ENCODE measurements at places on chromosomes 3 and 15.

- DNase-seq, result no peak
Measured at GRCh38 chr3:72161881-72162595, 377.1 kb upstream of the PROK2 start.

DNA sequence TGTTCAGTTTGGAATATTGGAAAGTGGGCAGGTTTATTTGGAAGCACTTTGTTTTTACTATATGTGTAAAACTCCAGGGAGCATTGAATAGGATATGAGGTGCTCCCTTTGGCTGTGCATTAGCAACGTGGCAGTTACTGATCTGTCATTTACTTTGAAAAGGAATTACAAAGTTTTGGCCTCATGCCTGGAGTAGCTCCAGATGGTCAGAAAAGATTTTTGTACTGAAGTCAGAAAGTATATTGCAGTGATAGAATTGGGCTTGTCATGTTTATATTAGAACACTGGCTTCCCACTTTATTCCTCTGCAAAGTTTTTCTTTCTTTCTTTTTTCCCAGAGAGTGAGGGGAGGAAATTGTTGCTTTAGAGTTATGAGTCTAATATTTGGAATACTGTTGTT lies 26.1 kb downstream of the FNDC3B start:
- DNase-seq, result no peak

- DNase-seq, result no peak
Measured at GRCh38 chr15:73298522-73299245, 70.1 kb downstream of the HCN4 start.

GRCh38 chr3:178112134-178112533 lies 424.1 kb upstream of the KCNMB2 start:
- no peak for DNase-seq

DNA sequence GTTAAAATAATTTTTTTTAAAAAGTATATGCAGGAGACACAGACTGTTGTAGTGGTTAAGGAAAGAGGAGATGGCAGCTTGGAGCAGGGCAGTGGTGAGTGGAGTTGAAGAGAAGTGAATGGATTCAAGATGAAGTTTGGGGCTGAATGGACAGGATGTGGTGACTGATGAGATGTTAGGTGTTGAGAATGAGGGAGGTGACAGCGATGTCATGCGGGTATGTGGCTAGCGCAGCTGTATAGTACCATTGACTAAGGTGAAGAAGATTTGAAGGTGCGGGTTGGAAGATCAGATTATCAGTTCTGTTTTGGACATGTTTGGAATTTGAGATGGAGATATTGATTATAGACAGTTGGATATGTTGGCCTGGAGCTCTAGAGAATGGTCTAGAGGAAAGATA lies 20.1 kb downstream of the FBXO22 start:
- DNase-seq, result no peak

- DNase-seq, result no peak
Measured at GRCh38 chr3:31364711-31365110, 168.0 kb upstream of the STT3B start.

- DNase-seq, result no peak
Measured at GRCh38 chr3:120129718-120130513, 35.7 kb upstream of the GSK3B start.

DNA sequence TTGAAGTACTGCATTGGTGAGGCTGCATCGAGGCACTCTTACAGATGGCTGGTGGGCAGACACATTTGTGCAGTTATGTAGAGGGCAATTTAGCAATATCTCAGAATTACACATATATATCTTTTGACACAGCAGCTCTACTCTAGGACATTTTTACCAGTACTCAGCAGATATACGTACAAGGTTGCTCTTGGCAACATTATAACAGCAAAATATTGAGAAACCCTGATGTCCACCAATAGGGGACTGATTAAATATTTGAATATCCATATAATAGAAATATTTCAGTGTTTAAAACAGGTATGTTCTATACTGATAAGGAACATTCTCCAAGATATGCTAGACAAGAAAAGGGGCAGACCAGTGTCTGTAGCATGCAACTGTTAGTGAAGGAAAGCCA lies 7.9 kb upstream of the FBXO22 start:
- no peak for DNase-seq

DNA sequence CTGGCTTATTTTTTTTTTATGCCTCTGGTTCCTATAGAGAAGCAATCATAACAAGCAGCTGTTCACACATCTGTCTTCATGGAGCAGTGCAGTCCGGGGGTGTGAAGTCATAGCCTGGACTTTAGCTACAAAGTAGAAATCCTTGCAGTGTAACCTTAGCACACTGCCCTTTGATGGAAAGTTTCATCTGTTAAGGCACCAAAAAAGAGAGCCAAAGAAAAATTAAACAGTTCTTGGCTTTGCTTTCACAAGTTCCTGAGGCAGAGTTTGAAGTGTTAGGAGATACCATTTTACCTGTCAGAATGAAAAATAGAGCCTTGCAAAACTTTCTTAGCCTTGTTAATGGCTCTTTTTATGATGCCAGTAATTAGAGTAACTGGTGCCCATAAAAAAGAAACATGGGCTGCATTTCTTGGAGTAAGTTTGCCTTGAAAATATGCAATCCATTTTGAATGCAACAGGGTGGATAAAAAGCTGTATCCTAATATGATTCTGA lies 84.1 kb downstream of the PIK3R4 start:
- DNase-seq, result no peak

DNA sequence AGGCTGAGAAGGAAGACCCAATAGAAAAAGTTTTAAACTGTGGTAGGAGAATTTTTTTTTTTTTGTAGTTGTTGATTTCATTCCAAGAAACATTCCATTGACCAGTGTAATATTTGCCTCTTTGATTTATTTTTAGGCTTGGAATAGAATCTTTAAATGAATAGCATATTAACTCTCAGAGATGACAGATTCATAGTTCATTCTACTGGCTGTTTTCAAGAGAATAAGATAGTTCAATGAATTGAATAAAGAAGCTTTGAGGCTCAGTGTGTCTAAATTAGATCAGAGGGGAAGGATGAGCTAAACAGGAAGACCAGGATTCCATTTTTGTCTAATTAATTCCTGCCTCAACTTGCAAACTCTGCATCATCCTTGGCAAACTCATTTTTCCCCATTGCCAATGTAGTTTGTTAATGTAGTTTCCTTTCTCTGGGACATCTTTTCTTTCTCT lies 98.4 kb downstream of the NAALADL2 start:
- no peak for DNase-seq

GRCh38 chr15:76964157-76964556 lies 30.8 kb upstream of the PSTPIP1 start:
- DNase-seq, result no peak

DNA sequence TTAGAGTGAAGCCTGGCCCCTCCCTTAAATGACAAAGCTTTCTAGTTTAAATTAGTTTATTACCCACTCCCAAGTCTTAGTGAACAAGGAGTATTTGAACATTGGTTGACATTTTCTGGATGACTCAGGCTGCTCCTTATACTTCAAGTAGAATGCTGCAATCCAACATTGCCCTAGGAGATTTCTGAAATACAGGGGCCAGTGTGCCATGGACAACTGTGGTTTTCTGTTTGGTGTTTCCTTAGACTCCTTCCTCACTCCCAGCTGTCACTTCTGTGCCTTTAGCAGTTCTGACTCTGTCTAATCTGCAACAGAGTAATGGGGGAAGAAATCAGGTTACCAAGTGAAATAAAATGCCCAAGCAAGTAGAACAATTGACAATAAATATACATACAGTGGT lies 116.1 kb upstream of the P2RY1 start:
- DNase-seq, result no peak

- DNase-seq, result no peak
Measured at GRCh38 chr3:13023971-13024764, 49.1 kb downstream of the IQSEC1 start.

DNA sequence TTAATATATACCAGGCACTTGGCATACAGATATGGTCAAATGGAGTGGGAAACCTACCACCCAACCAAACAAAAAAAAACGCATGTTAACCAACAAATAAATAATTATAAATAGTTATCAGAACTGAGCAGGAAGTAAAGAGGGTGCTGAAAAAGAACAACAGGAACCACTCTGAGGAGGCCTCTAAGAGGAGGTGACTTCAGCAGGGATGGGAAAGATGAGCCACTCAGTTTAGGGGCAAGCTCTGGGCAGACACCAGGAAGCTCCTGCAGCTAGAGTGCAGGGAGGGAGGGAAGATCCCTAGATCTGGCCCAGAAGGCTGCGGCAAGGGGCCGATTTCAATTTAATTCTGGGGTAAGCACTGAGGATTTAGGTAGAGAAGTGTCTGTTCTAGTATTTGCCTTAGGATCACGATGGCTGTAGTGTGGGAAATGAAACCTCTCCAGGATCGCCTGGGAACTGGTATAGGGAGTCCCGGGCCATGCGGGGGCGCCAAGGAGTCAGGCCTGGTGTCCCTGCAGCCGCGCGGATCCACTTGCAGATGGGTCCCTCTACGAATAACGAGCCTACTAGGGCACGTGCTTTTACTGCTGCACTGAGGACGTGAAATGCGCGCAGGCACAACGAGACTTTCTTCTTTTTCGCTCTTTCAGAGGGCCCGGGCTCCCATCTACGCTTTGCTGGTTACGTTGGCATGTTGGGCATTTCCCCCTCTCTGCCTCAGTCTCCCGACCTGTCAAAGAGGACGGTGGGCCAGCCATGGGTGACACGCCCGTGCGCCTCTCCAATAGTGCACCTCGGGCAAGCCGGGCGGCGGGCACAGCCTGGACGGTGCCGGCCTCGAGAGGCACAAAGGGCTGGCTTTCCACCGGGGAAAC lies 1.5 kb upstream of the LIMD1 start:
- peak; percentile 76 for DNase-seq

GRCh38 chr3:39052583-39052982 lies 767 bp downstream of the WDR48 start:
- DNase-seq, result peak; percentile 32

DNA sequence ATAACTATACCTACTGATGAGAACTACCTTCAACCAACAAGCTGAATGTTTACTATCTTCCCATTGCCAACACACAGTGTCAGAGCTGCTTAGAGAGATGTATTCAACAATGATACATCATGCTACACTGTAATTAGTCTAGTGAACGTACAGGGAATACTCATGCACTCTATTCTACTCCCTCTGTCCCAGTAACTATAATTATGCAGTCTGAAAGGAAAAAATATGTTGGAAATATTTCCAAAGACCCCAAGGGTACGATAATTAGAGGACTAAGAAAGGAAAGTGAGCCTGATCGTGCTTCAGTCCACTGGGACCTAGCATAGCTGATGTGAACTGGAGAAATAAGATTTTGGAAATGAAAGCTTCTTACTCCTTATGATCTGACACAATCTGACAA lies 36.9 kb upstream of the FSIP1 start:
- DNase-seq, result no peak

DNA sequence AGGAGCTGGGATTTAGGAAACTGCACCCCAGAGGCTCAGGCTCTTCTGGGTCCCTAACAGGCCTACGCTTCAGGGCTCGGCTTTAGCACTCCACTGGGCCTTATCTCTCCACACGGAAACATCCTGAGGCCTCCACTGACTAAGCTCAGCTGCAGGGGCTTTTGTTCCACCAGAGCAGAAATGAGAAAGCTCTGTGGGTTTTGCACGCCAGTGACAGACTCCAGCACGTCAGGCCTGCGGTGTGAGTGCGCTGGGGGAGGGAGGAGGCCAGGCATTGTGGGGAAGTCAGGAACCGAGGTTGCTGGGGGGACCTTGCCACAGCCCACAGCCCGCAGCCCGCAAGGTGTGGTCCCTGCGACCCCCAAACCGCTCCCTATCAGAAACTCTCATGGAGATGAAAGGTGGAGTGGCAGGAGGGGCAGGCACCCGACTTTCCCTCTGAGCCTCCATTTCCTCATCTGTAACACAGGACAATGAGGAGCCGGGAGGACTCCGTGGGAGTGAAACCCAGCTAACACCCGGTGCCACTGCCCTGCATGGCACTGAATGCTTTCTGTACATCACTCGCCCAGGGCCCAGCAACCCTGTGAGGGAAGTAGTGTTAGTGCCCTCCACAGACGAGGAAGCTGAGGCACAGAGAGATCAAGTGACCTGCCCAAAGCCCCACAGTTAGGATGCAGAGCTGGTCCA lies 106.5 kb downstream of the TPRA1 start:
- DNase-seq, result peak; percentile 79

DNA sequence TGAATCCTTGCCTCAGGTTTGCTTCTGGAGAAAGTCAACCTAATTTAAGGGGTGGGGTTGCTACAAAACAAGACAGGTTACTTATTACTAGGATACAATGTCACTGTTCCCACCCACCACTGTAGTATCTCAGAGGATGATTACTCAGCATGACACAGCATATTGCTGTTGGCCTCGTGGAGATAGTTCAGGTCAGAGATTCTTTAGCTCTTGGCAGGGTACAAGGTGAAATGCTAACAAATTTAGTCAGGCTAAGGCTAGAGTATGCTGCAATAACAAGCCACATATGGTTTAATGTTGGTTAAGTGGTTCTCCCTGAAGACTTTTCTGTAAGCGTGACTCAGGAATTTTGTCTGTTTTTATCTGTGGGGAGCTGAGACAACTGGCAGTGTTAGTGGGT lies 161.8 kb downstream of the EDEM1 start:
- no peak for DNase-seq

DNA sequence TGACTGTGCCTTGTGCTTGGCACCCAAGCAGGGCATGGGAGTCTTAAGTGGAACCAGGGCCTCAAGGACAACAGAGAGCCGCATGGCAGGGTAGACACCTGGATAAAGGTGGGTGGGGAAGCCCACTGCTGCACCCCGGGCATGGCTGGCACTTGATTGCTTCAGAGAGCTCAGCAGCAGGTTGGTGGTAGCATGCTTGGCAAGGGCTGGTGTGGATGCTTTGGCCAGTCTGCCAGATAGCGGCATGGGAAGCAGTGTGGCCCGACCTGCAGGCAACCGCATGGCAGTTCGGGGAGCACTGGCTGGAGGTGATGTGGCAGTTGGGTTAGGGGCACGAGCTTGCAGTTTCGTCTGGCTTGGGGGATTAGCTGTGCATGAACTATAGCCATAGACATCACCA lies 2.5 kb downstream of the CCDC71 start:
- no peak for DNase-seq

DNA sequence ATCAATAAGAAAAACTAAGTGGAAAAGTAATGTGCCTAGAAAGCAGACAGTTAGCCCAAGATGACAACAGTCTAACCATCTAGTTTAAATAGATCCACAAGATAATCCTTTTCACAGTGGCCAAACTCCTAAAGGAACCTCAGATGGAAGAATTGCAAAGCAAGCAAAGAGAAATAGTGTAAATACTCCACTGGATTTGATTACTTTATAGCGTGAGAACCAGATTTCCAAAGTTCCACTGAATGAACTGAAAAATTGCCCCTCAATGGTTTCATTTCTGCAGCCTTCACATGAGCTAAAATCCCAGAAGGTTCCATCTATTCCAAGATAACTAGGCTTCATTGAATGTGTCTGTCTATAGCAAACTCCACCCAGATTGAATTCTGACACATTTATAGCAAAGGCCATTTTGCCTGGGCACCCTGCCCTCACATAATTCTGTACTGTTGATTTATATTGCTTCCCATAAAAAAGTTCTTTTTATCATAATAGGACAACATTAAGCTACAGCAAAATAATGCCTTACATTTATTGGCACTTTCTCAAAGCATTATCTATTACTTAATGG lies 129.7 kb upstream of the THBS1 start:
- DNase-seq, result no peak

- DNase-seq, result no peak
Measured at GRCh38 chr3:187963677-187964385, 190.1 kb upstream of the LPP start.
